ENCODE measurements at places on chromosomes 1 and 21.

- DNase-seq: no peak
Measured at GRCh38 chr1:184644771-184645170, 109.9 kb downstream of the EDEM3 start.

DNA sequence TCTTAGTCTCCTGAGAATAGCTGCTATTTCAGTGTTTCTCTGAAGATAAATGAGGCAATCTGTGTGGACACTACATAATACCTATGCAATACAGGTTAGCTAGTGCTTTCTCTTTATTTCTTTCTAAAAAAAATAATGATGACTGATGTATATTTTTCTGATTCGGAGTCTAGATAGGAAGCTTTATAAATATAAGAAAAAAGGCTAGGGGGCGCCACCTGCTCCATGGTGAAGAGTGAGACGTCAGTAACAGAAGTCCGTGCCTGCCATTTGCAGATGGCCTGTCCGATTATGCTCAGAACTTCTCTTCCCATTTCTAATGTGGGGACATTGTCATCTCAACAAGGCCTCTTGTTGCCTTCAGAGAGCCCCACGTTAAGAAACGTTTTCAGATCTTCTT is 26.4 kb downstream of the QSOX1 start:
- no peak for DNase-seq

DNA sequence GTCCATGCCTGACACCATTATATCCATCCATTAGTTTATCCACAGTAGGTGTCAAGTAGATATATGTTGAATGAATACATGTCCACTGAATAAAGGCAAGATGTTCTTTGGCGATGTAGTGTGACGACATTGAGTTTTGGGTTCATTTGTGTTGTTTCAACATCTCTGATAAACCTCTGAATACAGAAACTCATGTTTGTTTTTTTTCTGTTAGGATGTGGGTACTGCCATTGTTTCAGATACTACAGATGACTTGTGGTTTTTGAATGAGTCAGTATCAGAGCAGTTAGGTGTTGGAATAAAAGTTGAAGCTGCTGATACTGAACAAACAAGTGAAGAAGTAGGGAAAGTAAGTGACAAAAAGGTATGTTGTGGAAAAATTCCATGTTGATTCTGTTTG is 28.1 kb downstream of the MDM4 start:
- no peak for DNase-seq

DNA sequence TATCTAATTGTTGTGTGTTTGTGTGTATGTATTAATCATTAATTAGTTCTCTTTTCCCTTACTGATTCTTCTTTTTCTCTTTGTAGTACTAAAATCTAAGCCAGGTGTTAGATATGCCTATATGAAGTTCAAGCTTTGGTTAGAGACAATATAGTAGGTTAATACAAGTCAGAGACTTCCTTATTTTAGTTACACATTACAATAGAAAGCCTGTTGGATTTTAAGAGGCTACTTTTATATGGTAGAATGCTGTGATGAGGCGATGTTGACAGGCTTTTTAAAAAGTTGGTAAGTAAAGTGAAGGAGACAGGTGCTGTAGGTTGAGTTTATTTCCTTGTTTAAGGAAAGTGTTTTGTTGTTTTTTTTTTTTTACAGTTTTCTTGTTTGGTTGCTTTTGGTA is 45.9 kb downstream of the ADGRL2 start:
- DNase-seq: no peak

GRCh38 chr1:42368096-42368795 is 12.3 kb upstream of the RIMKLA start:
- DNase-seq: no peak

- no peak for DNase-seq
Measured at GRCh38 chr1:55958498-55958897, 620.9 kb downstream of the PLPP3 start.

GRCh38 chr1:156244712-156245111 is 2.7 kb downstream of the BGLAP start:
- DNase-seq: no peak

GRCh38 chr1:88787023-88787903 is 103.2 kb downstream of the PKN2 start:
- DNase-seq: no peak

DNA sequence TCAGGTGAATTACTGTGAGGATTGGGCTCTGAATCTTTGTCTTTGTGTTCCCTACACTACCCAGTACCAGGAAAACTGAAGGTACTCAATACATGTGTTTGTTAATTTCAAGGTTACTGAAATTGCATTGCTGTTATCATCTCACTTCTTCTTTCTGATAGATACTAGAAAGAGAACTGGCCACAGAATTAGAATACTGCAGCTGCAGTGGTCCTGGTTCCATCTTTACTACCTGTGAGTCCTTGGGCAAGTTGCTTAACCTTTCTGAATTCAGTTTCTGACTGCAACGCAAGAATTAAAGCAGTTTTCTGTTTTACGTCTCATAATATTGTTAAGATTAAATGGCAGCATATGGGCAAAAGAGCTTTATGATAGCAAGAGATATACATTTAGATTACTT is 263.5 kb downstream of the LMO4 start:
- DNase-seq: no peak

- no peak for DNase-seq
Measured at GRCh38 chr1:89069951-89070350, 4.9 kb upstream of the GBP1 start.

GRCh38 chr1:101102426-101103156 is 77.0 kb upstream of the DPH5 start:
- DNase-seq: no peak

GRCh38 chr1:17412093-17412870 is 27.2 kb downstream of the RCC2 start:
- DNase-seq: no peak

DNA sequence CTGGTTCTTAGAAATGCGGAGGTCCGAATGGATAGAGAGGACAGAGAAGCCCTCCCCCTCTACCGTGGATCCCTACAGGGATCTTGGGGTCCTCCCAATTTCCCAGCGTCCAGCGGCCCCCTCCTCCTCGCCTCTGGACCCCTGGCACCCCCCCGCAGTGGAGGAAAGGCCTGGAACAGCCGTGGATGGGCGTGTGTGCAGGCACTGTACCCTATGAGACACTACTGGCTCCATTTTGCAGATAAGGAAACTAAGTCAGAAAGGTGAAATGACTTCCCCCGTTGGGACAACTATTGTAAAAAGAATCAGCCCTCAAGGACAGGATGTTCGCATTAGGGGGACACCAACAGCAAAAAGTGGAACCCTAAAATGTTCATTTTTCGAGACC is 931 bp upstream of the CLSTN1 start:
- DNase-seq: no peak

DNA sequence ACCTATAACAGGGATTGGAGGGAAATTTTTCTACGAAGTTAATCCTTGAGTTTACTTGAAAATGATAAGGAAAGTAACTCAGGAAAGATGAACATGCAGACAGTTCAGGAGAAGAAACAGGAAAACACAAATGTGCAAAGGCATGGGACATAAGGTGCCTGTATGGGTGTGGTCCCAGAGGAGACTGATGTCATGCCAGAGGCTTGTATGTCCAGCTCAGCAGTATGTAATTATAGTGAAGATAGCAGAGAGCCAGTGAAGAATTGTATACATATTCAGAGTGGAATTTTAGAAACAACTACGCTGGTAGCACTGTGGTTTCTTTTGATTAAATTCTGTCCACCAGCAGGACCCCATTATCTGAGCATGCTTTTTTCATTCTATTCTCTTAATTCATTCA is 179.5 kb downstream of the LRRC7 start:
- DNase-seq: no peak

- DNase-seq: no peak
Measured at GRCh38 chr1:219304227-219305226, 130.8 kb downstream of the LYPLAL1 start.

GRCh38 chr1:118254491-118255425 is 69.7 kb upstream of the SPAG17 start:
- no peak for DNase-seq

DNA sequence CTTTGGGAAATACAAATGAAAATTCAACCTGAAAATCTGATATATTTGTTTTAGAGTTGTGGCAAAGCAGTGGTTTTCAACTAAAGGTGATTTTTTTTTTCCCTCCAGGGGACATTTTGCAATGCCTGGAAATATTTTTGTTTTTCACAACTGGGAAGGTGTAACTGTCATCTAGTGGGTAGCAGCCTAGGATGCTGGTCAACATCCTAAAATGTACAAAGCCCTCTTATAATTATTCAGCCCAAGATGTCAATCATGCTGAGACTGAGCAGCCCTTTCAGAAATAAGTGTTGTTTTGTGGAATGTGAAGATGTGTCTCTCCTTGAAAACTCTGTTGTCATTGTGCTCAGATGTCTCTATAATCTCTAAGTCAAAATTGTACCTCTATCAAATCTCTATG is 95.2 kb upstream of the NCAM2 start:
- DNase-seq: no peak

DNA sequence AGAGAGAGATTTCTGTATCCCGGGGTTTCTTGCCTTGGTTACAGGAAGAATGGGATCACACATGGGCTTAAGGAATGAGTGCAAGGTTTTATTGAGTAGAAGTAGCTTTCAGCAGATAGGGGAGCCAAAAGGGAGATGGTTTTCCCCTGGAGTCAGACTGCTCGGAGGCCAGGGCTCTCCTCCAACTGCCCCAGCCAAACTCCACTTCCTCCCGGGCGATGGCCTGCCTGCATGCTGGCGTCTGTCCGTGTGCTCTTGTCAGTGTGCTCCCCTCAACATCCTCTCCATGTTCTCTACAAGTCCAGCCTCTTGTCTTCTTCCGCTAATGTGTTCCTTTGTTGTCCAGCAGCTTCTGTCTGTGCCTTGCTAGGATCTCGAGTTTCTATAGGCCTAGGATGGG is 421.3 kb upstream of the ADGRL2 start:
- DNase-seq: no peak

DNA sequence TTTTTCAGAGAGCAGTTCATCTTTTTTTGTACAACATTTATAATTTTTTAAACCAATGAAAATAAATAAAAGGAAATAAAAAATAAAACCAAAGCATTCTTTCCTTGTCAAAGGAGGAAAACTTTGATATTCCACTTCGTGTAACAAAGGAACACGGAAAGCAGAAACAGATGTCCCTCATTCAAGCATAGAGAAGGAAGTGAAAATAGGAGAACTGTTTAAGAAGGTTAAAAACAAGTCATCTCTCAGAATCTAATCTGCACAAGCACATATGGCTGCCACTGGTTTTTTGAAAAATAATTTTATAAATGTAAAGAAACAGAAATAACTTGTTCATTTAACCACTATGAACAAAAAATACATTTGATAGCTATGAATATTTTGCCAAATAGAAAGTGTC is 35.9 kb upstream of the ZNF644 start:
- no peak for DNase-seq

- no peak for DNase-seq
Measured at GRCh38 chr1:67308136-67308535, 463 bp downstream of the IL12RB2 start.

DNA sequence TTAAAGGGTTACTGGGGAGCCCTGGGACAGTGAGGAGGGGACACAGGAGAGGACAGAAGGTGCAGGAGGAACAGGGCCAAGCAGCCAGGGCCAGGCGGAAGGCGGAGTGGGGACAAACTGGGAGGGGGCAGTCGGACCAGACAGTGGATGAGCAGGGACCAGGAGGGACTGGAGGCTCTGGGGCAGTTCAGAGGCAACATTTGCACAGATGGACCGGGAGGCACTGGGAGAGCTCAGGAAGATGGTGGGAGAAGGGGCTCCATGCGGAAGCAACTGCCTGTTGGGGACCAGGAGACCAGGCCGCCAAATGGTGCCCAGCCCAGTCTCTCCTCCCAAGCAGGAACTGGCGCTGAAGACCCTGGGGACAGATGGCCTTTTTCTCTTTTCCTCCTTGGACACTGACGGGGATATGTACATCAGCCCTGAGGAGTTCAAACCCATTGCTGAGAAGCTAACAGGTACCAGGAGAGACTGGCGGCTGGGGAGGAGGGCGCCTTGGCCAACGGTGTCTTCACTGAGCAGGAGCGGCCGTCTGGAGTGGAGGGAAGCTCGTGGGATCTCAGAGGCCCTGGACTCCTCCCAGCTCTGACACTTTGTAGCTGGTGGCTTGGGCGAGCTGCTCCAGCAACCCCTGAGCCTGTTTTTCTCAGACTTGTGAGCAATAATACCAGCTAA is 847 bp downstream of the SELENON start:
- no peak for DNase-seq
